Caudate nucleus (tissue), 63 donors: ENCODE measurements at places on chromosomes 16 and 17.

- DNase-seq = no peak
These were observed 10.5 kb downstream of the VASN start for GRCh38 chr16:4381935-4382794.

DNA sequence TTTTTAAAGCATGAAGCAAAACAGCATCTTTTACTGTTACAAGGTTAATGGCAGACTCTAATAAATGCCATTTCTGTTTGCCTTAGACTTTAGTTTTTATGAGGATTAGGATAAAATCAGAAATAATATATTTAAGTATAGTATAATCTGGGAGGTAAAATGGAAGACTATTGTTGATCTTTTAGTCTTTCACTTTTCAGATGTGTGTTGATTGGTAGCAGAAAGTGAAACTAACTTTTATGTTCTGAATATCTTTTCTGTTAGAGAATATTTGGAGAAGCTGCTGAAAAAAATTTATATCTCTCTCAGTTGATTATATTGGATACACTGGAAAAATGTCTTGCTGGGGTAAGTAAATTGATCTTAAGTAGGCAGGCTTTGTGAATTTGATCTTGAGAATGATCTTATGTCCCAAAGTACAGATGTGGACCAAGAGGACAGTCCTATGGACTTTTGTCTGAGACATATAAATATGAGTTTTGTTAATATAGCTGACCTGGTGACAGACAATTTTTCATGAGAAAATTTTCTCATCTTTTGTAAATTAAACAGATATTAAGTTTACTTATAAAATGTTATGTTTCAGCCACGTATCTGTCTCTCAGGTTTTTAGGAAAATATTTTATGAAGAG lies 64.1 kb downstream of the NF1 start:
- no peak for DNase-seq

- no peak for DNase-seq
These were observed 1.4 kb upstream of the AMZ2 start for GRCh38 chr17:68246271-68247028.

GRCh38 chr17:8467527-8467926 lies 31.8 kb downstream of the NDEL1 start:
- DNase-seq = no peak

GRCh38 chr16:12513076-12513790 lies 290.5 kb downstream of the CPPED1 start:
- DNase-seq = no peak

GRCh38 chr16:50309156-50309526 lies 42.8 kb downstream of the ADCY7 start:
- DNase-seq = no peak

- no peak for DNase-seq
These were observed 71.7 kb downstream of the DYNLRB2 start for GRCh38 chr16:80612461-80613017.

- no peak for DNase-seq
These were observed 4.0 kb downstream of the ERN1 start for GRCh38 chr17:64125937-64126336.

- DNase-seq = no peak
These were observed 40.9 kb downstream of the CBFA2T3 start for GRCh38 chr16:88936008-88936555.
